Body of pancreas (tissue), 4 donors: ENCODE measurements at places on chromosomes 7 and 10. TPM values are rescaled to one million over a fixed set of nuclear protein-coding genes. Genes with fewer than 3 reads are reported as not detected.

- no peak for DNase-seq
Observed at GRCh38 chr7:70529436-70529835, 602.5 kb upstream of the GALNT17 start.

DNA sequence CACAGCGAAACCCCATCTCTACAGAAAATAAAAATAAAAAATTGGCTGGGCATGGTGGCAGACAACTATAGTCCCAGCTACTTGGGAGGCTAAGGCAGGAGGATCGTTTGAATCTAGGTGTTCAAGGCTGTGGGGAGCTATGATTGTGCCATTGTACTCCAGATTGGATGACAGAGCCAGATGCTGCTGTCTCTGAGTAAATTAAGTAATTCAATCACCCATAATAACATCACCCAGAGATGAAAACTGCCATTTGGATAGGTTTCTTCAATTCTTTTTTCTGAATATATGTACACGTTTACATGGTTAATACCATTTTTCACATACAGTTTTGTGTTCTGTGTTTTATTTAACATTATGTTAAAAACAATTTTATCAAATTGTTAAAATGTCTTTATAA, 79.3 kb downstream of the WIPF3 start:
- DNase-seq = no peak

GRCh38 chr10:20254497-20254896, 438.3 kb downstream of the PLXDC2 start:
- DNase-seq = no peak

- no peak for DNase-seq
Observed at GRCh38 chr10:104342941-104343411, 4.7 kb upstream of the ITPRIP start.

DNA sequence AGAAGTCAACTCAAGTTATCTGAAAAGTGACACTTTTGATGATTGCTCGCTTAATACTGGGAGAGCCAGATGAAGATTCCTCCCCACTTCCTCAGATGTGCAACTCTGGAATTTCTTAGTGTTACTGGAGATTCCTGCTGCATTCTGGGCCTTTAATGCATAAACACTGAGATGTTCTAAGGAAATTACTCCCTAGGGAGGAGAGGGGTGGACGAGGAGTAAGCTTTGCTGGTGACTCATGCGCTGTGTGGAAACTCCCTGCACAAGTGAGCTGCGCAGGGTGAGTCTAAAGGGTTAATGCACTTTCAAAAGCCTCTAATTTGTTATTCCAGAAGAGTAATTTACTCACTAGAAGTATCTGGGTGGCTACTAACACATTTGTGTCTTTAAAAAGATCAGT, 46.3 kb downstream of the EGFR start:
- DNase-seq = no peak

DNA sequence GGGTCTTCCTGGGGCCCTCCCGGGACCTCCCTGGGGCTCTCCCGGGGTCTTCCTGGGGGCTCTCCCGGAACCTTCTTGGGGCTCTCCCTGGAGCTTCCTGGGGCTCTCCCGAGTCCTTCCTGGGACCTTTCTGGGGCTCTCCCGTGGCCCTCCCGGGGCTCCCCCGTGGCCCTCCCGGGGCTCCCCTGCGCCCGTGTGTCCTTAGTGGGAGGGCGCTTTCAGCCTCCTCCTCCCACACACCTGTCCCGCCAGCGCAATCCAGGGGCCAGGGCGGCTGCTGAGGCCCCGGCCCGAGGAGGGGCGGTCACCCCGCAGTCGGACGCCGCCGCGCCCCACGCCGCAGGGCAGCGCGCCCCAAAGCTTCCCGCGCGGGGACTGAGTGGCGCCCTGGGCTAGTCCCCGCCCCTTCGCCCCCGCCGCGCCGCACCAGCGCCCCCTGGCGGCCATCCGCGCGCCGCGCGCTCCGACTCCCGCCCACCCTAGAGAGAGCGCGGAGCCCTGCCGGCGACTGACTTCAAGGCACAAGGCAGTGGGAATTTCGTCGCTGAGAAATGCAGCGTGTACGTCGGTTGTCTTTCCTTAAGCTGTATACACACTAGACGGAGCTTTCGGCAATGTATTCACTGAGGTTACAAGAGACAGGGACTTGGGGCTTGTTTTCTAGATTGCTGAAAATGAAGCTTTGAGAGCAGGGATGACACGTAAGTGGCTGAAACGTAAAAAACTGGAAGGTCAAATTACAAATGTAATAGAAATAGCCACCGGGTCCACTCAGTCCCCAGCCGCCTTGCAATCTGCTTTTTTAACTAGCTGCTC, 47.1 kb downstream of the INSIG1 start:
- DNase-seq = peak; percentile 85

DNA sequence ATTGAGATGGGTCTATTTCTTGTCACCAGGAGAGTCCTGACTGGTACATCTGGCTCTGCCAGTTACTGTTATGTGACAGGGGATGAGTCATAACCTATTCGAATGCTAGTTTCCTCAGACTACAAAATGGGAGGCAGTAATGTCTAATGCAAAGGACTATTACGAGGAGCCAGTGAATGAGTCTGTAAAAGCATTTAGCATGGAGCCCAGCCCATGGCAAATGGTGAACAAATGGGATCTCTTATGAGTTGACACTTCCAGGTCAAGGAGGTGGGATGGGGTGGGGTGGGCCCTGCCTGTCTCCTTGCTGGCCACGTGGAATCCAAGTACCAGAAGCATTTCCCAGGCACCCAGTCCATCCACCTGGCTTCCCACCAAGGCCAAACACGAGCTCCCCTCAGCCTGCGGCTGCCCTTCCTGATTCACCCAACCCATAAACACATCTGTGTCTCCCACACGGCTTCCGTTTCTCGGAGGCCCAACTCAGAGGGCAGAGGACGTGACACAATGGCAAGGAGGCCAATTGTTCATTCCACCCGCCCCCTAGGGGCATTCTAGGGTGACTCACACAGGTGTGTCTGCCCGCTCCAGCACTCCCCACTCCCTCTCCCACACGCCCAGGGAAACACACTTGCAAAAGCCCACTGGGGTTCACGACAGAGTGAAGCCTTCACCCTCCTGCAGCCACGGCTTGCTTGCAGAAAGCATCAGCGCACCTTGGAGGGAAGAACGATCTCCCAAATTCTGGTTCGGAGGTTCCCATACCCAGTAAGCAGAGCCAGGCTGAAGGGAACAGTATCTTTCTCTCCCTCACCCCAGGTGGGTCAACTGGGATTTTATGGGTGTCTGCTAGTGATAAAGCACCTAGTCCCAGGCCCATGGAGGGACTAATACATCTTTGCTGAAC, 109.8 kb downstream of the SH3PXD2A start:
- DNase-seq = no peak

DNA sequence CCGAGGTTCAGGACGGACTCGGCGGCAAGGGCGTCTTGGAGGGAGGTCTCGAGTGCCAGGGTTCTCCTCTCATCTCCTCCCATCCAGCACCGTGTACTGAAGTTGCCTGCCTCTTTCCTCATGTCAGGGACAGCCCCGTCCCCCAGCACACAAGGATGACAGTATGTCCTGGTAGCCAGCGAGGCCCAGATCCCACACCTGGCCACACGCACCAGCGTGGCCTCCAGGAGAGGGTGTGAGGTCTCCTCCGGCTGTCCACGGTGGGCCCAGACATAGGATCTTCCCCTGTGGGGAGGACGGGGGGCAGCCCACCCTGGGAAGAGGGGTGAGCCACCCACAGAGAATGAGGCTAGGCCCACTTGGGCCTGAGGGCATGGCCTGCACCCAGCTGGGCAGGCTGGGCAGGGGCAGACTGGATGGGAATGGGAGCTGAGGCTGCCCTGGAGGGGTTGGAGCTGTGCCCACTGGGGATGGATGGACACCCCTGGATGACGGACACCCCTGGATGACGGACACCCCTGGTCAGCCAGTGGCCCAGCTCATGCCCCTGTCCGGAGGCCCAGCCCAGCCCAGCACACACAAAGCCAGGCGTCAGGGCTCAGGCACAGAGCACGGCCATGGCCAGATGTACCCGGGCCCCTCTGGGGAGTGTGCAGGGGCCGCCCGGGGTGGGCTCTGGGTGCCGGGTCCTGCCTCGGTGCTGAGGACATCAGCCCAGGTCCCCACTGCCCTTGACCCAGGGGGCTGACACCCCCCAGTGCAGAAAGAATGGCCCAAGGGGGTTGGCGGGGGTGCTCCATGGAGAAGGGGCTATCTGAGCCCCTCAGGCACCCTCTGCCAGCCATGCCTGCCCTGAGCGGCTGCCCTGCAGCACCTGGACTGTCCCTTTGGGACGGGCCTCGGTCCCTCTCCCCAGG, 30.9 kb upstream of the CFAP46 start:
- DNase-seq = no peak

Gene TMEM213
- total RNA-seq = not detected

GRCh38 chr10:94363251-94363565, 469 bp upstream of the NOC3L start:
- DNase-seq = no peak

DNA sequence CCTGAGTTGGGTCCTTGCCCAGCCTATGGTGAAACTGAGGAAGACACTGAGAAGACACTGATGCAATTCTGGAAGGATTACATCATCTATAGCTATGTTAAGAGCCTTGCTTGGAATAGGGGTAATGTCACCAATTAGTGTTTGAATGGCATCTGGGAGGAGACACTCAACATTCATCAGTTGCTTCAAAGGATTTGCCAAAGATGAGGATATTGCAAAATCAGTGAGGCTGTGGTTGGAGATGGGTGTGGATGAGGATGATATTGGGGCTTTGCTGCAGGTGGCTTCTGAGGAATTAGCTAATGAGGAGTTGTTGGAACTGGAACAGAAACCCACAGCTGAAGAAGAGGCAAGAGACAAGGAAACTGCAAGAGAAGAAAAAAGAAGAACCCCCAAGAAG, 146.7 kb upstream of the SP4 start:
- DNase-seq = no peak

GRCh38 chr7:499853-500485, 19.7 kb downstream of the PDGFA start:
- DNase-seq = no peak

Gene TMEM225B
- not detected for total RNA-seq

Gene SPAM1
- total RNA-seq = not detected

GRCh38 chr10:5014936-5015335, 11.3 kb upstream of the AKR1C2 start:
- peak; percentile 48 for DNase-seq

DNA sequence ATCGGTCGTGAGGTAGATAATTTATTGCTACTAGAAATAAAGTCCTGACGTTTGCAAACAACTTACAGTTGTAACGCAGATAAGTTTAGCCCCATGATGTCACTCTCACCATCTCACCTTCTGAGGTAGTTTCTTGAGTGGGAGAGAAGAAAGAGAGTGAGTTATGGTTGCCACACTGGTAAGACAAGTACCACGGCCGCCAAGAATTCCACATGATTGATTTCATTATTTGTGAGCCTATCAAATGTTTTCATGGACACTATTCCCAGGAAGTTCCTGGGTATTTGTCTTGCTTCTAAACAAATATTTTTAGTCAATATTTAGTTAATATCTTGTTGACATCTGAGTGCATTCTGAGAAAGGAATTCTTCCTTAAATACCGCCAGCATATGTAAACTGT, 339.4 kb upstream of the KIAA1217 start:
- DNase-seq = no peak

Gene TBC1D12
- 17.5 TPM for total RNA-seq

GRCh38 chr7:70678621-70679251, 453.2 kb upstream of the GALNT17 start:
- DNase-seq = no peak

Gene FGFR2
- 78.1 TPM for total RNA-seq

GRCh38 chr7:24038993-24039392, 245.0 kb upstream of the NPY start:
- no peak for DNase-seq

Gene SH3PXD2A
- 9.9 TPM for total RNA-seq

DNA sequence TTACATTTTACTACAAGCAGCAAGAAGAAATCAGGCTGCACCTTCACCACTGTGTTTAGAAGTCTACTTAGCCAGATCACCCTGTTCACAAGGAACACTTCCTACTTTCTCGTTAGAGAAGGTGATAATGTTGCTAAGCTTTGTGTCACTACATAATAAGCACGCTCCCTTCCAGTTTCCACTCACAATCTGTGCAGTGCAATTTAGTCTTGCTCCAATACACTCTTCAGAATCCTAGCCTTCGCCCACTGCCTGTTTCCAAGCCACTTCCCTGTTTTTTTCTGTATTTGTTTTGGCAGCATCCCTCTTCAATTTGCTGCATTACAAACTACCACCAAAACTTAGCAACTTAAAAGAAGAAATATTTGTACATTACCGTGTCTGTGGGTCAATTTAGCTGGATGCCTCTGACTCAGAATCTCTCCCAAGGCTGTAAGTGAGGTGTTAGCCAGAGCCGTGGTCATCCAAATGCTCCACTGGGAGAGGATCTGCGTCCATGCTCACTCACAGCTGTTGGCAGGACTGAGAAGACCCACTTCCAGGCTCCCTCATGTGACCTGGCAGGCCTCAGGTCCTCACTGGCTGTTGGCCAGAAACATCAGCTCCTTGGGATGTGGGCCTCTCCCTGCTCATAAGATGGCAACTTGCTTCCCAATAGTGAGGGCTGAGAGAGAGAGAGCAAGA, 110.4 kb downstream of the PON1 start:
- peak; percentile 26 for DNase-seq

- DNase-seq = no peak
Observed at GRCh38 chr7:55396233-55396785, 31.2 kb downstream of the LANCL2 start.

- no peak for DNase-seq
Observed at GRCh38 chr7:55099821-55100543, 81.2 kb downstream of the EGFR start.

Gene HDAC9
- 4.9 TPM for total RNA-seq
